ENCODE measurements at places on chromosomes 1 and 21. TPM values are rescaled to one million over a fixed set of nuclear protein-coding genes. Genes with fewer than 3 reads are reported as not detected.

The FCRL5 gene
- total RNA-seq, result 1.3 TPM

The CHML gene
- 18.9 TPM for total RNA-seq

The LINGO4 gene
- total RNA-seq, result 2.3 TPM

The VASH2 gene
- total RNA-seq, result 2.6 TPM
